Hematopoietic multipotent progenitor cell treated with erythropoietin and hydrocortisone succinate and interleukin-3 and kit ligand, for 8 days (in vitro differentiated cells): ENCODE measurements at places on chromosomes 5 and 9.
A peak's percentile ranks its signal among the peaks of the same experiment; 100 is the strongest.

DNA sequence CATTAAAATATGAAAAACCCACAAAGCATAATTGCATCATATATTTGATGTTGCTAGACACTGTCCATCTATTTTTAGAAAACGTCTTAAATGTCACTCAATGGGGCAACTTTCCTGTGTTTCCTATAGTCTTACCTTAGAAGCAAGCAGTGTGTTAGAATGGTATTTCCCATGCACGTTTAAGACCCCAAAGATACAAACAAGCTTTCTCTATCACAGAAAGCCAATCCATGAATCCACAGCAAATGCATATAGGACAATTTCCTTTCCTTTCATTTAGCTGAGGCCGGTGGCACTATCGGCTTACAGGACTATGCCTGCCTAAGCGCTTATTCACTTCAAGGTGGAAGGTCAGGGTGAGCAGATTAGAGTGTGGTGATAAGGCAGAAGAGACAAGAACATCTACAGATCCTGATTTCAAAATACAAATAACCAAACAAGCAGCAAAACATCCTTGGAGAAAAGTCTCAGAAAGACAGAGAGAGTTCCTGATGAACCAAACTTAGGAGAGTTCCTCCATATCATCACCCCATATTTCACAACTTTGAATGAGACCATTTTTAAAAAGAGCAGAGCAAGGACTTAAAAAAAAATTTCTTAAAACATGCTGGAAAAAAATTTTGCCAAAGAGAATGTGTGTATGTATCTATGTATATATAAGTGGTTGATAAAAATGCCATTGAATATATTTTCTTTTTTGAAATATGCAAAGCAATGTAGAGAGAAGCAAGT is 57.2 kb downstream of the MEF2C start:
- DNase-seq: peak; percentile 55

GRCh38 chr5:176608937-176609723 is 826 bp downstream of the GPRIN1 start:
- DNase-seq: no peak

DNA sequence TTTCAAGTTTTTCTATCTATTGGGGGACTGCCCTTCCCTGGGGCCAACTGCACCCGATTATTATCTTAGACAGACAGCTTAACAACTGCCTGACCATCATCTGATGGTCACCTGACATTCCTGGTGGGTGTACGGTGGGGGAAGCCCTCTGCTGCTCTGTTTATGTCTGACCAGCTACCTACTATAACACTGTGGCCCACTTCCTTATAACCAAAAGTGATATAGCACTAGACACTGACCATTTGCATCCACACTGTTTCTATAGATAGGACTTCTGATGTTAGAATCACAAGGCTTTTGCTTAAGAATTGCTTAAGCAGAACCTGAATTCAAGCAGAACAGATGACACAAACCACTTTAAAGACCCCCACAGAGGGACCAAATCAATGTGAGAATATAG is 110.5 kb upstream of the RAI14 start:
- DNase-seq: no peak

GRCh38 chr5:147860641-147861025 is 17.9 kb upstream of the SCGB3A2 start:
- no peak for DNase-seq

GRCh38 chr5:123456242-123456641 is 33.0 kb upstream of the CEP120 start:
- DNase-seq: no peak

DNA sequence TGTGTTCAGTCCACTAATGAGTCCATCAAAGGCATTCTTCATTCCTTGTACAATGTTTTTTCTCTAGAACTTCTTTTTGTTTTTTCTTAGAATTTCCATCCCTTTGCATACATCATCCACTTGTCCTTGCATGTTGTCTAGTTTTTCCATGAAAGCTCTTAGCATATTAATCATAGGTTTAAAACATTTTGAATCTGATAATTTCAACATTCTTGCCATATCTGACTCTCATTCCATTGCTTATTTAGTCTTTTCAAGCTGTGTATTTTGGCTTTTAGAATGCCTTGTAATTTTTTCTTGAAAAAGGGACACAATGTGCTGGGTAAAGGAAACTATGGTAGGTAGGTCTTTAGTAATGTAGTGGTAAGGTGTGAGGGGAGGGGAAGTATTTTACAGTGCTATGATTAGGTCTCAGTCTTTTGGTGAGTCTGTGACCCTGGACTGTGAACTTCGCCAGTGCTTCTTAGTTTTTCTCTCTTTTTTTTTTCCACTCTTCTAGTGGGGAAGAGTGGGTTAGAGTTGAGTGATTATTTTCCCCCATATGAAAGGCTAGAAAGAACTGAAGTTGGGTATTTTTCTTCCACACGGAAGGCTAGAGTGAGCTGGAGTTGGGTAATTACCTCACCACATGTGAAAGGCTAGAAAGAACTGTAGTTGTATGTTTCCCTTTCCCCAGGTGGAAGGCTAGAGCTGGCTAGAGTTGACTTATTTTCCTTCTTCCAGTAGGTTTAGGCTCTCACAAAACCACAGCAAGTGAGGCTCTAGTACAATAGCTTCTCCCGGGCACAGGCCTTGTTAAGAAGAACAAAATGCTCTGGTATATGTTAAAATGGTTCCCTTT is 172.1 kb downstream of the SNX18 start:
- DNase-seq: no peak

DNA sequence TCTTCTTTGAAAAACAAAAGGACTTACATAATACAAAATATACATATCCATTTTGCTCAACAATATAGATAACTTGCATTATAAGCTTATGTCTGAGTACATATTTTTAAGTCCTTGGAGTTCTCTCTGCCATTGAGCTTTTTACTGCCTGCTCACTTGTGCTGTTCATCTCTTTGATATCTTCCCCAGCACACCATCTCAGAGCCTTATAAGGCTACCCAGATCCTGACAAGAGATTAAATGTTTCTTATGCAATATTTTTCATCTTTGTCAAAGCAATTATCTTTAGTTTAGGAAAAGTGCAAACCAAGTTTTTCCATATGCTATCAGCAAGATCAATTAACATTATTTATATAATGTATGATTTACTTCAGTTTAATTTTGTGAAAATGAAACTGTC is 60.7 kb upstream of the ITGA1 start:
- no peak for DNase-seq

DNA sequence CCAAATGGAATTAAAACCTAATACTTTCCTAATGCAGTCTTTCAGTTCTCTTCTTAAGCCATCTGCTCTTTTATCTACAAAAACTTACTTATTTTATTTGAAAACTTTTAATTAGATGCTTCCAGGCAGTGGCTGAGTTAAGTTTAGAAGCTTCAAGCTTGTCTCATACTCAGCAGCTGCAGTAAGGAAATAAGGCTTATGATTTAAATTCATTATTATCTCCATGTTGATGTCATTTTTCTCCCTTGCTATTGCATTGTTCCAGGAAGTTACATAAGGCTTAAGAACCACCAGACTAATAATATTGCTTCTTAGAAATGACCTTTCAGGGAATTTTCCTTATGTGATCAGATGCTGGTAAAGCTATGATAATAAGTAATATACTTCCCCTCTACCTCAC is 119.6 kb downstream of the PPP2R2B start:
- DNase-seq: no peak

GRCh38 chr5:101720033-101720432 is 576.1 kb downstream of the SLCO4C1 start:
- DNase-seq: no peak

DNA sequence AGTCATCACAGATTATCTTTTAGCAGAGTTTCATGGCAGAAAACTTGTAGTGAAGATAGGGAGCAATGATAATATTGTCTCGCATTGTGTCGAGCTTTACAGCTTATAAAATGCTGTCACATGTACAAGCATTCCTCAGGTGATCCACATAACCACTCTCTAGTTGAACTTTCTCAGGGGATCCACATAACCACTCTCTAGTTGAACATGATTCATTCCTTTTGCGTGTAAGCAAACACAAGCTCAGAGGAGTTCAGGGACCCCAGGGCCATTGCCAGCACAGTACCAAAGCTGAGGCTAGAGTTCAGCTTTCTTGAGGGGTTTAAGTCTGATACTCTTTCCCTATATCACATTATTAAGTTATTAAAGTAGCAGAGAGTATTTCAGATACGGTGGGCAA is 86.7 kb downstream of the CDH6 start:
- no peak for DNase-seq

DNA sequence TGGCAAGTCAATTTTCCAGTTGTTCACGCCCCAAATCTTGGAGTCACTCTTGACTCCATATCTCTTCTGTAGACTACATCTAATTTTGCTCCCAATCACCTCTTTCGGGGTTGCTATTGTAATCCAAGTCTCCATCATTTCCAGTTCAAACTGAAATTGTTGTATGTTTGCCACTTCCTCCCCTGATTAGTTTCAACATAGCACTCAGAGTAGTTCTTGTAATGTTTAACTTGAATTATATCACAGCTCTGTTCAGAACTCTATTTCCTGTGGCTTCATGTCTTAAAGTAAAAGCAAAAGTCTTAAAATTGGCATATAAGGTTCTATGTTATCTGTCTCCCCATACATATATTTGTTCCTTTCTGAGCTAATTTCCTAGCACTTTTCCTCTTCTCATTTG is 348.5 kb upstream of the RIOK2 start:
- DNase-seq: no peak

DNA sequence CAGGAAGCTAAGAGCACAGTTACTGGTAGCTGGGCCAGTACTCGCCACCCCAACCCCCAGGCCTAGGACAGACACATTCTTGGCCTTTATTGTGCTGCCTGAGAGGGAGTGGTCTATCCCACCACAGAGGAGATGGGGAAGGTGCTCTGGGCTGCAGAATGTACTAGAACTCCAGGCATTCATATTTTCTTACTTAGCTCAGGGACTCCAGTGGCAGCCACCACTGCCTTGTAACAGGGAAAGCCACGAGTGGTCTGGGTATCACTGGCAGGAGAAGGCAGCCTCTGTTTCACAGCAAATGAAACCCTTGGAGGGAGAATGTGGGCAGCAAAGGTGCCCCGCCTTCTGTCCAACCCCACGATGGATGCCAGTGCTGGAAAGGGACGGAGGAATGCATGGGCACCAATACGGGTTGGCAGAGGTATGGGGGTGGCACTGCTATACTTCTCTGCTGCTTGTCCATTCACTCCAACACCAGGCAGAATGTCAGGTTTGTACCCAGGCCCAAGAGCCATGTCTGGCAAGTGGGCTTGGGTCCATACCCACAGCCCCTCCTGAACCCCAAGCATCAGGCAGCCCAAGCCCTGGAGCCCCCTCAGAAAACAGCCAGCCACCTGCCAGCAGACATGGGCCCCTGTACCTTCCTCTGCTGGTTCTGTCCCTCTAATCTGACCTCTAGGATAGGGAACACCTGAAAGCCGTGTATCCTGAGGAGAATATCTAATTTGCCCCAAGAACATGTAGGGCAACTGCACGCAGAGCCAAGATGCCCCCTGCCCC is 4.6 kb downstream of the SEPTIN8 start:
- no peak for DNase-seq

DNA sequence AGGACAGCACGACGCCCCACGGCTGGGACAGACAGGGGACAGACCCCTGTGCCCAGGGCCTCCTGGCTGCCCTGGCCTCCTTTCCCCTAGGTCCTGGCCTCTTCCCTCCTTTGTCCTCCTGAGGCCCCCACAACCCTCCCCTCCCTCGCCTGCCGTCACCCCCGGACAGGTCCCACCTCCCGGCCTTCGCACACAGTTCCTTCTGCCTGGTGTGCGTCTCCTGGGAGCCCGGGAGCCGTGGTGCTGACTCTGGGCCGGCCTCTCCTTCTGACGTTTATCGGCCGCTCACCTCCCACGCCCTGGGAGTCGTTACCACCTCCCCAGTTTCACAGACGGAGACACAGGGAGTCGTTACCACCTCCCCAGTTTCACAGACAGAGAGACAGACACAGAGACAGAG is 25.1 kb upstream of the NOTCH1 start:
- DNase-seq: no peak

- DNase-seq: no peak
Measured at GRCh38 chr9:37410969-37411785, 11.3 kb upstream of the GRHPR start.

GRCh38 chr5:176319827-176320554 is 41.6 kb downstream of the KIAA1191 start:
- peak; percentile 20 for DNase-seq

GRCh38 chr9:22169243-22169642 is 160.1 kb upstream of the CDKN2B start:
- DNase-seq: no peak

GRCh38 chr5:165201771-165202518 is 1696.5 kb downstream of the MAT2B start:
- peak; percentile 11 for DNase-seq
